ENCODE measurements at places on chromosomes 12 and 14.

DNA sequence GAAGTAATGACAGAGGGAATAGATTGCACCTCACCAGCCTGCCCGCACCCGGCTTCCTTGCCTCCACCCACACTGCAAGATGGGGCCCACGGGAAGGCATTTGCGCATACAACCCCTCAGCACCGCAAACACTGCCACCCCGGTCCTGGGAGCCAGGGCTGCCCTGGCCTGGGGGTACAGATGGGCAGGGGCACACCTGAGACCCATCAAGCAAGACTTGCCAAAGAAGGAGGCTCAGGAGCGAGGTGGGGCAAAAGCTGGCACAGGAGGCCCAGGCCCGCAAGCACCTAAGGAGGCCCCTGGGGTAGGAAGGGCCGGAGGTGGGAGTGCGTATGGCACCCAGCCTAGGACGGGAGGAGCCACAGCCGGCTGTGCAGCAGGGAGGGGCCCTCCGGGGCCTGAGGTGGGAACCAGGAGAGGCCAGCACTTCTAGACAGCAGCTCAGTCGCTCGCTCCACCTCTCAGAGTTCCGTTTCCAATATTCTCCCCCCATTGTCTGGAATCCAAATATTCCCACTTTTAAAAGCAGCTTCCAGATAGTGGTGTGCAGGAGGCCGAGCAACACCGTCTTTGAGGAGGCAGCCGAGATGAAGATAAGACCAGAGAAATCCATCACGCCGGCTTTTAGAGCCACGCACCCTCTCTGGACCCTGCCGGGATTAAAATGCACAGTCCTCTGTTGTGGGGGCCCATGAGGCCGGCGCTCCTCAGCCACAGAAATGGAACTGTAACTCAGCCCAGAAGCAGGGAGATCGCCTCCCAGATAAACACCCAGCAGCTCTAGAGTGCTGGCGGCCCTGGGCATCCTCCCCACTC, 12.2 kb upstream of the C14orf180 start:
- DNase-seq, result no peak

GRCh38 chr12:61808856-61809255, 451.3 kb upstream of the USP15 start:
- DNase-seq, result no peak

GRCh38 chr14:99440278-99440677, 40.4 kb downstream of the SETD3 start:
- DNase-seq, result no peak

GRCh38 chr12:88409257-88409656, 171.0 kb downstream of the KITLG start:
- DNase-seq, result no peak

- DNase-seq, result no peak
These were observed 44.7 kb upstream of the RERG start for GRCh38 chr12:15265875-15266274.

GRCh38 chr12:57592551-57593165, 1.7 kb downstream of the PIP4K2C start:
- no peak for DNase-seq

DNA sequence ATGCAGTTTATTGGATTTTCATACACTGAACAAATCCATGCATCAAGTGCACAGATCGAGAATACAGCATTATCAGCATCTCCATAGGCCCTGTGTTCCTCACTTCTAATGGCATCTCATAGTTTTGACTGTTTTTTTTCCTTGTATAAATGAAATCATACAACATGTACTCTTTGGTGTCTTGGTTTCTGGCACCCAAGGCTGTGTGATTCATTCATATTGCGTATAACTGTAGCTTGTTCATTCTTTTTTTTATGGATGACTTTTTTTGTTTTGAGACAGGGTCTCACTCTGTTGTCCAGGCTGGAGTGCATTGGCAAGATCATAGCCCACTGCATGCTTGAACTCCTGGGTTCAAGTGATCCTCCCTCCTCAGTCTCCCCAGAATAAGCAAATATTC, 14.3 kb downstream of the RASSF8 start:
- DNase-seq, result no peak

DNA sequence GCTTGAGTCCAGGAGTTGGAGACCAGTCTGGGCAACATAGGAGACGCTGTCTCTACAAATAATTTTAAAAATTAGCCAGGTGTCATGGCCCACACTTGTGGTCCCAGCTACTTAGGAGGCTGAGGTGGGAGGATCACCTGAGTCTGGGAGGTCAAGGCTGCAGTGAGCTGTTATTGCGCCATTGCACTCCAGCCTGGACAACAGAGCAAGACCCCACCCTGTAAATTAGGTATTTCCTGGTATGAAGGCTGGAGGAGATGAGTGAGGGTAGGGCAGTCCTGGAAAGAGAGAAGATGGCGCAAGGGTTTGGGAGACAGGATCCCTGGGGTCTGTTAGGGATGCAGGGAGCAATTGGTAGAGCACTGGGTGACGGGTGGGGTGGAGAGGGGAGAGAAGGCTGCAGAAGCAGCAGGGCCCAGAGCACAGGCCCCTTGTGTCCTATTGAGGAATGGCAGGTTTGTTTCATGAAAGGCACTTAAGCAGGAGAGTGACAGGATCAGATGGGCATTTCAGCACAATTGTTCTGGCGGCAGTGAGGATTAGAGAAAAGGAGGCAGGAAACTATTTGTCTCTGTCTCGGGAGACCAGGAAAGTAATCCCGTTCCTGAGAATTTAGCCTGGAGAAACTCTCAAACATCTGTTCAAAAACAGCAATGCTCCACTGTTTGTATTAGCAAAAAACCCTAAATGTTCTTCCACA, 47.2 kb upstream of the KTN1 start:
- DNase-seq, result no peak

GRCh38 chr14:59727073-59727661, 143.4 kb downstream of the RTN1 start:
- DNase-seq, result no peak

DNA sequence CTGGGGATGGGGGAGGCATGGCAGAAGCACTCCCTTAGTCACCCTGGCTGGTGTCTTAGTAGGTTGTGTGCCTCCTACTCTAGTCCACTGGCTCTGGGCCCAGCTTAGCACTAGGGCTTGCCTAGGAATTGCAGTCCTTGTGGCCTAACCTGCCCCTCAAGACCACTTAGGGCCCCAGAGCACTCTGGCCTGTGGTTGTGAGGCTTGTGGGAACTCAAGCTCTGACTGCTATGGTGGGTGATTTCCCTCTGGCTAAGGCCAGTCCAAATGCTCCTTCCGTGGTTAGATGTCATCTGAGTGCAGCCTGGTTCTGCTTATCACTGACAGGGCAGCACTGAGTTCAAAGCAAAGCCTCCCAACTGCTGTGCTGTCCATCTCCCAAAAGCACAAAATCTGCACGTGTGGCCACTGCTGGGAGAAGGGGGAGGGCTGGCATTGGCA, 20.2 kb downstream of the FGD4 start:
- DNase-seq, result no peak

DNA sequence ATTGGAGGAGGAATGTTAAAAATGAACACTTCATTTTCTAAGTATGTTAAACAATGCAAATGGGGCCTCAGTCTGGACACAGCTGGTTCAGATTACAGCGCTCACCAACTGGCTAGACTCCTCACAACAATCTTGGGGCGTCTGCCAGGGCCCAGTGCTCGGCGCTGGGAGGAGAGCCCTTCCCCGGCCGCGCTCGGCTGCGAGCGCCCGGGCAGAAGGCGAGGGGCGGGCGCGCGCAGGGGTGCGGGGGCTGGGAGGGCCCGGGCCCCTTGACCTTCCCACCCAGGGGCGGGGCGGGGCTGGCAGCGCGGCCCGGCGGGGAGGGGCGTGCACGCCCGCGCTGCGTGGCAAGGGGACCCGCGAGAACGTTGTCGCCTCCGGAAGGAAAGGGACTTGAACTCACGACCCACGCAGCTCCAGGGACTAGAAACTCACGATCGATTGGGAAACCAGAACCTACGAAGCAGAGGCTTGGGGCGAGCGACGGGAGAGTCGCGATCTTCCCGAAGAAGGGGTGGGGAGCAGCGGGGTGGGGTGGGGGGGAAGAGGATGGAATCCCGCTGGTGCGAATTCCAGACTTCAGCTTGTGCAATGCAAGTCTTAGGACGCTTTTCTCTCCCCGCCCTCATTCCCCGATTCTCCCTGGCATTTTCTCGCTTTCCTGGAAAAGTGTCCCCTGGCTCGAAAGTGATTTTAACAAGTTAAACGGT, at the start of gene FBLN5:
Gene FBLN5, minus strand, starts transcription at position 220 of the 710 bp plus-strand sequence. CDS start 465 bp downstream, outside the sequence.
- DNase-seq, result no peak

Measured in cortex of kidney (tissue), 1 donor.